ENCODE measurements at places on chromosomes 1 and 21.

DNA sequence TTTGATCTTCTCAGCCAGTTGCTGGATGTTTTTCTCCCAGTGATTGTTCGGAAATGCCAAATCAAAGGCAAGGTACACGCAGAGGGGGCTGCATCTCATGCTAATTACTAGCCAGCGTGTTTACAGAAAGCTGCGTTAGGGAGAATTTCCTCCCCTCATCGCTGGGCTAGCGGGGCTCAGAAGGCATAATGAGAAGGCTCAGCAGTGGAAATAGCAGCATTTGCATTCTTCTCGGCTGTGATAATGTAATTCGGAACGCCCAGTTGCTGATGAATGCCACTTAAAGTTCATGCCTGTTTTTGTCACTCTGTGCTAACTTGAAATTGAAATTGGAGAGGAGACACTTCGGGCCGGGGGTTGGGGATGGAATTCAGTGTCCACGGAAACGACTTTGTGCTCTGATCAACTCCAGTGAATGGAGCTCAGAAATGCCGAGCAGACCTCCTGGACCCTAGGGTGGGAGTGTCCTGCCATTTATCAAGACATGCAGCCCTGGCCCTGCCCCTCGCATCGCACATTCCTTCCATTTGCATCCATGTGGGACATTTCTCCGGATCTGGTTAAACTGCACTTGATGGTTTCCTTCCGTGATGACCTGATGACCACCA, 313.4 kb upstream of the C1orf174 start:
- no peak for DNase-seq

DNA sequence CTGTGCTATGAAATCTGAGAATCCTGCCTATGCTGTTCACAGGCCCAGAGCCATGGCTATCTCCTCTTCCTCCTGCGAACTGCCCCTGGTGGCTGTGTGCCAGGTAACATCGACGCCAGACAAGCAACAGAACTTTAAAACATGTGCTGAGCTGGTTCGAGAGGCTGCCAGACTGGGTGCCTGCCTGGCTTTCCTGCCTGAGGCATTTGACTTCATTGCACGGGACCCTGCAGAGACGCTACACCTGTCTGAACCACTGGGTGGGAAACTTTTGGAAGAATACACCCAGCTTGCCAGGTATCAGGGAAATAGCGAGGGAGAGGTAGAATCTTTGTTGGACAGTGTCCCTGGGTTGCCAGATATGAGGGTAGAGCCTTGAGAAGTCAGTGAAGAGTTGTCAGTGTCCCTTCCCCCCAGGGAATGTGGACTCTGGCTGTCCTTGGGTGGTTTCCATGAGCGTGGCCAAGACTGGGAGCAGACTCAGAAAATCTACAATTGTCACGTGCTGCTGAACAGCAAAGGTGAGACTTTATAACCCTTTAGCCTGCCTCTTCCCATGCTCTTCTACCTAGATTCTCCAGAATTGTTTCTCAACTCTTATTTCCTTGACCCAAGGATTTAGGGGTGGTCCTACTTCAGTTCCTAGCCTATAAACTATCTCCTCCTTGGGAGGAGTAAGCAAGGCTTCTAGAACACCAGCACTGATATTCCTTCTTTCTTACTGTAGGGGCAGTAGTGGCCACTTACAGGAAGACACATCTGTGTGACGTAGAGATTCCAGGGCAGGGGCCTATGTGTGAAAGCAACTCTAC, 1.4 kb downstream of the NIT1 start:
- no peak for DNase-seq

DNA sequence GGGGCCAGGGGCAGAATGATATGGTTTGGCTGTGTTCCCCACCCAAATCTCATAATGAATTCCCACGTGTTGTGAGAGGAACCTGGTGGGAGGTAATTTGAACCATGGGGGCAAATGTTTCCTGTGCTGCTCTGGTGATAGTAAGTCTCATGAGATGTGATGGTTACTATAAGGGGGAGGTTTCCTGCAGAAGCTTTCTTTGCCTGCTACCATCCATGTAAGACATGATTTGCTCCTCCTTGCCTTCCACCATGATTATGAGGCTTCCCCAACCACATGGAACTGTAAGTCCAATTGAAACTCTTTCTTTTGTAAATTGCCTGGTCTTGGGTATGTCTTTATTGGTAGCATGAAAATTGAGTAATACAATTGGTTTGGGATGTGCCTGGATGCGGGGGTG, 33.7 kb upstream of the LIN9 start:
- DNase-seq = no peak

GRCh38 chr1:3002349-3003038, 18.8 kb upstream of the ACTRT2 start:
- DNase-seq = no peak

DNA sequence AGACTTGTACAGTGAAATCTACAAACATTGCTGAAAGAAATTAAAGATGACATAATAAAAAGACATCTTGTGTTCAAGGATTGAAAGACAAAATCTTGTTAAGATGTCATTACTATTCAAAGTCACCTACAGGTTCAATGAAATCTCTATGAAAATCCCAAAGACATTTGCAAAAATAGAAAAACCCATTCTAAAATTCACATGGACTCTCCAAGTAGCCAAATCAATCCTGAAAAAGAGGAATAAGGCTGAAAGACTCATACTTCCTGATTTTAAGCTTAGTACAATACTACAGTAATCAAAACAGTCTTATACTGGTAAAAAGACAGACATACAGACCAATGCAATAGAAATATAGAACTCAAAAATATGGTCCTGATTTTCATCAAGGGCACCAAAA, 78.6 kb downstream of the PCSK9 start:
- no peak for DNase-seq

GRCh38 chr21:44344541-44345183, 5.5 kb upstream of the CFAP410 start:
- no peak for DNase-seq

GRCh38 chr1:160629286-160630210, 17.3 kb downstream of the SLAMF1 start:
- no peak for DNase-seq

DNA sequence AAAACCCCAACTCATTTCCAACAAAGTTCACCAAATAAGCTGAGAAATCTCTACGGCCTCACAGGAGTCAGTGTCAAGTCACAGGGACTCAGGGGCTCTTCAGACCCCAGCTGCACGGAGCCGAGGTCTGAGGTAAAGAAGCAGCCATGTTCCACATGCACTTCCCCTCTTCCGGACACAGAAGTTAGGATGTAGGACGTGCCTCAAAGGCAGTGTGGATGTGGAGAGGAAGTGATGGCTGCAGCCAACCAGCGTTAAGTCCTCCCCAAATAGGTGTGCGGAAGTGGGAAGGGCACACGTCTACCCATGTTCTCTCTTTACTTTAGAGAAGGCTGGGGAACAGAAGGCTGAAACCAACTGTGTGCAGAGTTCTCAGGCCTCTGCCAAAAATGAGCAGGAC, 14.6 kb upstream of the NCF2 start:
- DNase-seq = no peak
